ENCODE measurements at places on chromosomes 12 and 14.

DNA sequence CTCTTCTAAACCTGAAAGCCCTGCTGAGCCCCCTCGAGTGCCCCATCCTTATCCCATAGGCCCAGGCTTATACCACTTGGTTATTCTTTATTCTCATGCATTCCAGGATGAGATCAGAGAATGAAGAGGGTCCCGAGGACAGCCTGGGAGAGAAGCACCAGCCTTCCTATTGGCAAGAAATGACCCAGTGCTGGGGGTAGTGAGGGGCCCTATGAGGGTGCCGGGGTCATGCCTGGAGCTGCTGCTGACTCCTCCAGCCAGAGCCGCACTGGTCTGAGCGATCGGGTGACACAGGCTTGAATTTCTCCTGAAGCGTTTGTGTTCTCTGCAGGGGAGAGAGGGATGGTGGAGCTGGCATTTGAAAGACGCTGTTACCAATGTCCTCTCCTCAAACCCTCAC, 18.1 kb downstream of the MORN3 start:
- DNase-seq: no peak

GRCh38 chr14:92960706-92961566, 38.0 kb downstream of the CHGA start:
- no peak for DNase-seq

DNA sequence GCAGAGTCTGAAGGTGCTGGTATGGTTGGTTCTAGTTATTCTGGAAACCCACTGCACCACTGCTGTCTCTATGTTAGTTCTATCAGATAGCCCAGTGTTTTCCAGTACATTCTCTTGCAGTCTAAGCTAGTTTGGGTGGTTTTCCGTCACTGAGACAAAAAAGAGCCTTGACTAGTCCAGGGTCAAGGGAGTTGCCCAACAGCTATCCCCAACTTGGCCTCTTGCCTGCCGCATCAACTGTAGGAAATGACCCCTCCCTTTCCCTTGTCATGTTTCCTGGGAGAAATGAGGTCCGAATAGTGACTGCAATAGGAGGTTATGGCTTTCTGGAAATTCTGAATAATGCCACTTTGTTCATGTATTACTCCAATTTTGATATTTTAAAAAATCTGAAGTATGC, 160.4 kb downstream of the EFCAB11 start:
- DNase-seq: no peak

DNA sequence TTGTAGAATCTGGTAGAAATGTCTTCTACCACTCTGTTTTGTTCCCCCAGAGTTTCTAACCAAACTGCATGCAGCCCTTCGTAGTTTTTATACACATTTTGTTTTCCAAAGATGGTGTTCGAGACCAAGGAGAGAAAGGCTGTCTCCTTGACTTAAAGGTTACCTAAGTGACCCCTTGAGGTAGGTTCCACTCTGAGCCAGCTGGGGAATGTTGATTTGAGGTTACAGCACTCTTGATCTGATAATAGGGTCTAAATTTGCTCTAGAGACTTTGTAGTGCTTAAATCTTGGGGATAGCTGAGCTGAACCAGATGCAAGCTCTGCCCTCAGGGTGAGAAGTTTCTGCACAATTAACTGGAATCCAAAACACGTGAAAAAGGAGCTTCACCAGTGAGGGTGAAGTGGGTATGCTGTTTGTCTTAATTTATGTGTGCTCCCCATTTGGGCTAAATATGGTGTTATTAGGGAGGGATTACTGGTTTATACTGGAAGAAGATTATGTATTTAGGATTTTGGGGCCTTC, 3.1 kb downstream of the TMBIM6 start:
- no peak for DNase-seq

DNA sequence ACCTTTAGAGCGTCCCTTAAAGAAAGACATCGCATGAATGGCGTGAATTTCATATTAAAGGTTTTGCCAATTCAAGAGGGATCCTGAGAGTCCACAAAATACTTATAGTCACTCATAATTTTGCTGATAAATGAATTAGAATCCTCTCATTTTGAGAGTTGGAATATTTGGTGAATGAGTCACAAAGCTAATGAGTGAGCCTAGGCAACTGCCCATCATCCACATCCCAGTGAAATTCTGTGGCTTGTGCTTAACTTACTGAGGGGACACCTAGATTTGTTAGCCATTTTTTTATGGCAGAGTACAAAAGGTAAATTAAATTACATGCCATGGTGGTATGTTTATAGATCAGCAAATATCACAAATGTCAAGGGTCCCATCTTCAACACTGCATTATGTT, 12.7 kb upstream of the NOXRED1 start:
- no peak for DNase-seq

DNA sequence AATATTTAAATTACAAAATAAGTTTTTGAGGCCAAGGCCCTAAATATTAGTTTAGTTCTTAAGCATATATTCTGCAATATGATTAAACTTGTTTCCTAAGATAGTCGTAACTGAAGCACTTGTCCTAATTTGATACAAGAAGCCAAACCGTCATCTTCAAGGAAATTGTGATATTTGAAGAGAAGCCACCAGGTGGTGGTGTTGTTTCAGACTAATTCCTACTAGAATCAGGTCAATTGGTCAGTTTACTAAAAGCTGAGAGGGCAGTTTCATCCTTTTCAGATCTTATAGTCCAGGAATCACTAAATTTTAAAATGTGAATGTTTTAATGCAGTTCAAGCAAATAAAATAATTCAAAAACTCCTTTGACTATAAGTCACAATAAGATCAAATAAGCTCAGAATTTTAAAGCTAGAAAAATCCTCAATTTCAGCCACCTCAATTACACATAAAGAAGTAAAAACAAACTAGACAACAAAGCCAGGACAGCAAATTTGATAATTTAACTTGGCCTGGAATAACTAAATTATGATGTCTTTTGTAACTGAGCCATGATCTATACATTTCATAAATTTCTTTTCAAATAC, 7.1 kb upstream of the ARL1 start:
- no peak for DNase-seq

DNA sequence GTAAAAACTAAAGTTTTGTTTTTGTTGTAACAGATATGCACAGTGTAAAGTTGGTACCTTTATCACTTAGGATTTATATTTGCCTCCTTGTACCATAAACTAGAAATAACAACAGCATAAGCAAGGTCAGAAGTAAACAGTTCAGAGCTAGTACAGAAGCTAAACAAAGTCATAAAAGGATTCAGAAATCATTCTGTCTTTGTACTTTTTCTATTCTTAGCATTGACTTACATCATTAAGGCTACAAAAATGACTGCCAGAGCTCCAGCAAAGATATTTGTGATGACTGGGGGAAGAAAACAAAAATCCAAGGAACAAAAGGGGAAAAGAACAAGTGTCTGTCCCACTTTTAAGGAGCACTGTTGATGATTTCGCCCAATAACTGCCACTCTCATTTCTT, 347.2 kb downstream of the CCDC91 start:
- DNase-seq: no peak

All from GM12891 (cell line).